ENCODE measurements at places on chromosomes 4 and X.

GRCh38 chr4:60923075-60923474 lies 277.1 kb upstream of the ADGRL3 start:
- DNase-seq, result no peak

DNA sequence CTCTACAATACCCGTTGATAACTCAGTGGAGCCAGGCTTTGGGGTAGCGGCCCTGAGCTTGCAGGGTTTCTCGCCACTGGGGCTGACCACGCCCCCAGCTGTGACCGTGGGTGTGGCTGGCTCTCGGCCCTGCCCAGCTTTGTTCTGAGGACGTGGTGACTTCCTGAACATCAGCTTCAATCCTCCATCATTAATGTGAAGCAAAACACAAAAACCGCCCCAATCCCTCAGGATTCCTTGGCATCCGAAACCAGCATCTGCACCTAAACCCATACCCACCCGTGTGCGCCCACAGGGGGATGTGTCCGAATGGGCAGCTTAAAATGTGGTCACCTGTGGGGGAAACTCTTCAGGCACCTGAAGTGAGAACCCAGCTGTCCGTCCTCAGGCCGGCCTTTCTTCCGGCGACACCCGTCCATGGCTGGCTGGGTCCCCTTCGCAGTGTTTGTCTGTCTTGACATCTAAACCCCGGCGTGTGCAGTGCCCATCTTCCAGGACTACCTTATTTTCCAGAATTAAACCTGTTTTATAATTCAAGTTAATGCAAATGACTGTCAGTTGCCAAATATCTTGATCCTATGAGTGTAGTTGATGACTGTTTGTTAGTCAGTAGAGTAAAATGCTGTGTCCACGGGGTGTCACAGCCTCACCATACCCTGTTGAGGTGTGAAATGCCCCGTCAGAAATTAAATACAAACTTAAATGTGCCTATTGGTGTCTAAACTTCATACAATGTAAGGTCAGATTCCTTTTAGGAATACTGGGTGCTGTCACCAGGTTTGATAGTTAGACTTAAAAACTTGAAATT lies 27.3 kb downstream of the NELFA start:
- no peak for DNase-seq

DNA sequence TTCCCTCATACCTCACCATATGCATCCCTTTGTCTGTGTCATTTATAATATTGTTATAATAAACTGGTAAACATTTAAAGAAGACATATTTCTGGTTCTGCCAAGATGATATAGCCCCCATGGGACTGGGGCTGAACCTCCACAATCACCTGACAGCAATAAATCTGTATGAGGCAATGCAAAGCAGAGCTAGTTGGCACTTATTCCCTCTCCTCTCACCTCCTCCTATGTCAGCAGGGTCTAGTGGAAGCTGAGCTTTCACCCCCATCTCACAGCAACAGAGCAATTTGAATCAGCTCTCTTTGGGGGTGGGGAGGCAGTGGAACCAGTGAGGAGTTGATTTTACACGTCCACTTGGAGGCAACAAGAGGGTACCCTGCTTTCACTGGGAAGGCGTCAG lies 206.9 kb downstream of the AR start:
- no peak for DNase-seq

- DNase-seq, result no peak
Measured at GRCh38 chr4:8820178-8821102, 51.2 kb downstream of the HMX1 start.

DNA sequence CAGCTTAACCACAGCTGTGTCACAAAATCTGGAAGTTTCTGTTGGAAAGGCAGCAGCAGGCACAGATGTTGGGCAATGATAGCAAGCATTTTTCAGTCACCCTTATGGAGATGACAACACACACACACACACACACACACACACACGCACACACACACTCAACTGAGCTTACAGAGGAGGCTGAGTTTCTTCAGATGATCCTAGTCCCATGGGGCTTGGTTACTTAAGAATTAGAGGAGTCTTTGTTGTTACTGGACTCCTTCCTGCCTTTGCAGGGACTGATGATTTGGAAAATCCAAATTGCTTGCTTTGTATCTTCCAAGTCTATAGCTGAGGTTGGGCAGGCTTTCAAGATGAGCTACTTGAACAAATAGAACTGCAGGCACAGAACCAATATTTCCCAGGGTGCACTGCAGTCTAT lies 740.1 kb upstream of the PITX2 start:
- no peak for DNase-seq

DNA sequence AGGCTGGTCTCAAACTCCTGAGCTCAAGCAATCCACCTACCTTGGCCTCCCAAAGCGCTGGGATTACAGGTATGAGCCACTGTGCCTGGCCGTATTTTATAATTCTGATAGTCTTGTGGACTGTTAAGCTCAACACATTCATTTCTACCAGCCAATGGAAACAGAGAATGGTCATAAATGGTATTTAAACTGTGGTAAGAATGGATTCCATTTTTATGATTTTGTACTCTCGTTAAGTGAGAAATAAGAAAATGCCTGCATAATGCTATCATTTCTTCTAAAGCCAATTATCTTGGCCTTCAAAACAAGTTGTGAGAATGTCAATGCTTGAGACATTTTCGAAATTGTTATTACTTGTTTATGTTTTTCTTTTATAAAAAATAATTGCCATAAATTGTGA lies 321.0 kb downstream of the IL15 start:
- no peak for DNase-seq

GRCh38 chr4:13218326-13218958 lies 265.7 kb downstream of the RAB28 start:
- no peak for DNase-seq

DNA sequence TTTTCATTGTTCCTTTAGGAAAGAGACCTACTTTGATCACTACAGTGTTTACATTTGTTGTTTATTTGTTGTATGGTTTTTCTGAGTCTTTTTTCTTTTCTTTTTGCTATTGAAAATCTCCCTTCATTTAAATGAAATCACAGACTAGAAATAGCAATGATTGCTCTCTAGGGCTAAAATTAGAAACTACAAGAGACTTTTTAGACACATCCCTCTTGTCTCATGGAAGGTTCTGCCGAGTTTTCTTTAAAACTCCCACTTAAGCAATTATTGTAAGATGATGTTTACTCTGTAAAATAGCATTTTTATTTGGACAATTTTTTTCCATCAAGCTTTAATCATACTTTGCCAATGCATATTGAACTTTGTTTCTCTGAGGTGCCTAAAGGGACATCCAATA lies 136.6 kb downstream of the PALLD start:
- no peak for DNase-seq

- DNase-seq, result no peak
Measured at GRCh38 chr4:129043523-129043922, 49.8 kb downstream of the SCLT1 start.

DNA sequence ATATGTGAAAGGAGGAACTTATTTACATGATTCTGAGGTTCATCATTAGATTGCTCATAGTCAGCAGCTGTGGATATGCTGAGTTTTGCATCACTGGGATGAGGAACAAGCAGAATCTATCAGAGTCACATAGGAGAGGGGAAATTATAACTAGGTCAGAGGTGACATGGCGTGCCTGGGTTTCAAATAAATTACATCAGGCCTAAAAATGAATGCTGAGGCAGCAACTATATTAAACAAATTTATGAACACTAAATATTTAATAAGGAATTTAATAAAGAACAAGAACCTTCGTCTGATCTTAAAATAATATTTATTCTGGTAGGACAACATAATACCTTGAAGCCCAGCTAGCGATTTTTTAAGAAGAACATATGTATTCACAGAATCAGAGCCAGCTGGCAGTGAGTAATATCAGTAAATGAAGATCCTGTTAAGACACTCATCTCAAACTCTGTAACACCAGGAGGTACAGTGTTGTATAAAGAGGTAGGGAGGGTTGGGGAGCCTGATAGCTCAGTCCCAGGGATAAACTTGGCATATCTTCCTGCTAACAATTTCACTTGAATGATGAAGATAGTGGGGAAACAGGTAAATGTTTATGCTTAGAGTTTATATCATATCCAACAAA lies 60.9 kb upstream of the HS3ST1 start:
- no peak for DNase-seq

All from endothelial cell (in vitro differentiated cells).